ENCODE measurements at places on chromosomes 12 and 14.

GRCh38 chr14:91303091-91303923 is 58.8 kb upstream of the GPR68 start:
- no peaks in the 10 kb centered on the region for H3K27me3 ChIP-seq
- no peak overlapping the region for H3K4me3 ChIP-seq
- H3K36me3 ChIP-seq, result no peaks in the 10 kb centered on the region
- DNase-seq, result no peak
- no peaks in the 10 kb centered on the region for H3K4me1 ChIP-seq

GRCh38 chr14:28130610-28131284 is 635.8 kb upstream of the FOXG1 start:
- no peak overlapping the region for H3K4me3 ChIP-seq
- no peaks in the 10 kb centered on the region for H3K27me3 ChIP-seq
- no peak overlapping the region for H3K27ac ChIP-seq
- H3K36me3 ChIP-seq, result no peaks in the 10 kb centered on the region
- no peak for DNase-seq

DNA sequence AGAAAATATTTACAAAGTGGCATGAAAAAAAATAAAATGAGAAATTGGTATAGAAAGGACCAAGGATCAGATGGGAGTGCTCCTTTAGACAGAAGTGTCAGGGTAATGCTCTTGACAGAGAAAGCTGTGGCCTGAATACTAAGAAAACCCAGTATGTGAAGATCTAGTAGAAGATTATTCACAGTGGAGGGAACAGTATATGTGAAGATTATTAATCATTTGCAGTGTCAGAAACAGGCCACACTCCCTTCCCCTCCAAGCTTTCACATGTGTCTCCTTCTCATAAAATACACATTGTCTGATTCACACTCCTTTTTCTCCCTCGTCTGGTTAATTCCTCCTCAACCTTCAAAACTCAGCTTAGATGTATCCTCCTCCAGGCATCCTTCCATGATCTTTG is 41.3 kb downstream of the CAPS2 start:
- no peak overlapping the region for H3K27ac ChIP-seq
- no peak overlapping the region for H3K4me3 ChIP-seq
- no peaks in the 10 kb centered on the region for H3K27me3 ChIP-seq
- DNase-seq, result no peak
- no peaks in the 10 kb centered on the region for H3K4me1 ChIP-seq

DNA sequence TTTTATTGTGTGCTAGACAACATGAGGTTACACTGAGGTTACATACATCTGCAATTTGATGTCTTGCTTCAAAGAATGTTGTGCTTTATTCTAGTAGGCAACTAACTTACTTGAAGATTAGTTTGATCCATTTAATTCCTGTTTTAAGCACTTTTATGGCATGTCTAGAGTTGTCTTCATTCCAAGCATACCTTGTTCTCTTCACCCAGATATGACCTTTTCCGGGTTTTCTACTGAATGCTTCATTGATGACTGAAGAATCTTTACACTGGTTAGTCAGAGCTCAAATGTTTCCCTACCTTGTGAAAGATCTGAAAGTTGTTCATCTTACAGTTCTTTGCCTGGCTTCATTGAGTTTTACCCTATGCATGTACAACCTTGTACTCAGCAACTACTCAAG is 274.0 kb upstream of the KITLG start:
- no peaks in the 10 kb centered on the region for H3K27me3 ChIP-seq
- no peak overlapping the region for H3K27ac ChIP-seq
- no peak overlapping the region for H3K4me3 ChIP-seq

DNA sequence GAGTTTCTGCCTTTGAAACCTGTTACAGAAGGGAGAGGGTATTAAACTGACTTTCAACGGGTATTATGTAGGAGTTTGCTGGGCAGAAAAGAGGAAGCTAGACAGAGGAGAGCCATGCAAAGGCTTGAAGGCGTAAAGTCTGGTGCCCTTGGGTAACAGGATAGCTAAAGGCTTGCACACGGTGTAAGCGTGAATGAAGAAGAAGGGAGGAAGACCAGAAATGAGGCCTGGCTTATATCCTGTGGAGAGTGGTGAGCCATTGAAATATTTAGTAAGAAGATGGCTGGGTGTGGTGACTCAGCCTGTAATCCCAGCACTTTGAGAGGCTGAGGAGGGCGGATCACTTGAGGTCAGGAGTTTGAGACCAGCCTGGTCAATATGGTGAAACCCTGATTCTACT is 22.6 kb downstream of the SUDS3 start:
- peaks cover 45% of the 10 kb centered on the region for H3K36me3 ChIP-seq
- H3K4me3 ChIP-seq, result no peak overlapping the region
- H3K27ac ChIP-seq, result no peak overlapping the region
- no peaks in the 10 kb centered on the region for H3K4me1 ChIP-seq
- no peak for DNase-seq
- no peaks in the 10 kb centered on the region for H3K27me3 ChIP-seq

- no peak overlapping the region for H3K4me3 ChIP-seq
- H3K4me1 ChIP-seq, result no peaks in the 10 kb centered on the region
- no peaks in the 10 kb centered on the region for H3K36me3 ChIP-seq
- no peak overlapping the region for H3K27ac ChIP-seq
- H3K27me3 ChIP-seq, result no peaks in the 10 kb centered on the region
- DNase-seq, result no peak
Observed at GRCh38 chr12:48601013-48601756, 31.3 kb upstream of the LALBA start.

- H3K27ac ChIP-seq, result no peak overlapping the region
- no peaks in the 10 kb centered on the region for H3K27me3 ChIP-seq
- peak; percentile 54 for DNase-seq
- no peak overlapping the region for H3K4me3 ChIP-seq
- H3K36me3 ChIP-seq, result no peaks in the 10 kb centered on the region
Observed at GRCh38 chr14:90495357-90496276, 98.8 kb downstream of the CALM1 start.

DNA sequence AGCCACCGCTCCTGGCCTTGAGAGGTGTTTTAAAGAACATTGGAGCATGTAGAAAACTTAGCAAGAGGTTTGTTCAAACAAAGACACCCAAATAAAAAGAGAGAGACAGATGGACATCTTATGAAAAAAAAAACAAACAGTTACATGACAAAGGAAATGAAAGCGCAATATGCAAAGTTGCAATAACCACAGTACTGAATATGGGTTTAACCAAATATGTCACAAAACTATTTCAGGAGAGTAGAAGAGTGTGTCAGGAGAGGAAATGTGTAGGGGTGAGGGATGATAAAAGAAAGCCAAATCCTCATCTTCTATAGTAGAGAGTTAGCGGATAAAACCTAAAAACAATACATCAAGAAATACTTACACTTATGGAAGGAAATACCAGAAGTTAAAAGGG is 98.4 kb downstream of the GTF2A1 start:
- no peak for DNase-seq
- peaks cover 10% of the 10 kb centered on the region for H3K4me1 ChIP-seq
- H3K27me3 ChIP-seq, result no peaks in the 10 kb centered on the region
- H3K4me3 ChIP-seq, result no peak overlapping the region
- no peak overlapping the region for H3K27ac ChIP-seq

DNA sequence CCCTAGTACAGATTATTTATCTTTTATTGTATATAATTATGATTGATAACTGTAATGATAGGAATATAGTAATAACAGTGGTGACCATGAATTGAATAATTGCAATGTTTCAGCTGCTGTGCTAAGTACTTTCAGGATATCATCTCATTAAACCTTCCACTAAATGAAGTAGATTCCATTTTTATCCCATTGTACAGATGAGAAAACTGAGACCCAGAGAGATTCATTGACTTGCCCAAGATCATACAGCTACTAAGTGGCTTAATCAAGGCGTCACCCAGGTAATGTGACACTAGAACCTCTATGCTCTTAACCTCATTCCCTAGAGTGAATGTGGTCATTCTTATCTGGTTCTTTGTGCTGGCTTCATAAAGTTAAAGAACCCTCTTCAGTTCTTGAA is 124.6 kb downstream of the KTN1 start:
- DNase-seq, result no peak
- no peaks in the 10 kb centered on the region for H3K36me3 ChIP-seq
- no peak overlapping the region for H3K27ac ChIP-seq
- H3K4me1 ChIP-seq, result peaks cover 5% of the 10 kb centered on the region

DNA sequence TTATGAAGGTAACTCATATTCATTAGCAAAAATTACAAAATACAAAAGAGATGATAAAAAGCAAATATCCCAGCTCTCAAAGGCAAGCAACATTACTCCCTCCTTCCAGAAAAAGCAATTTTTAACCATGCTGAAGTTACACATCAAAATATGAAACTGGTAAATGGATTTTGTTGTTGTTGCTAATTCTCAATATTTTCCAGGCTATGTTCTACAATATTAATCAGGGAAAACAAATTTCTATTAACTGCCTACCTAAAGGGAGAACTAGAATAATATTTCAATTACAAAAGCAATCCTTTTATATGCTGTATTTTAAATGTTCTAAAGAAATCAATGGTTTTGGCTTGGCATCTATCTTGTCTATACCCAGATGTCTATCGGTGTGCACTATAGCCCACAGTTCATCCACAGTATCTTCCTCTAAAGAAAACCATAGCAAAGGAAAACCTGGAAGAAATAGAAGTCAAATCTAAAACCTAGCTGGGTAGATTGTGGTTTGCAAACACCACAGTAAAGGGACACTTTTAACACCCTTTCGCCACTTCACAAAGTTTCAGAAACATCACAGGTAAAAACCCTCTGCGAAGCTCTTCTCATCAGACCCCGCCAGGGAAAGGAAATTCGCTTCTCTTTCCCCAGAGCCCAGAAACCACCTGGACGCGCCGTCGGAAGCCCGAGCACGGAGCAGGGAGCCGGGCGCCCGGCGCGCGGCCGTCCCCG is 32.0 kb downstream of the TC2N start:
- peak; percentile 27 for DNase-seq
- peaks cover 19% of the 10 kb centered on the region for H3K4me1 ChIP-seq
- no peaks in the 10 kb centered on the region for H3K36me3 ChIP-seq

DNA sequence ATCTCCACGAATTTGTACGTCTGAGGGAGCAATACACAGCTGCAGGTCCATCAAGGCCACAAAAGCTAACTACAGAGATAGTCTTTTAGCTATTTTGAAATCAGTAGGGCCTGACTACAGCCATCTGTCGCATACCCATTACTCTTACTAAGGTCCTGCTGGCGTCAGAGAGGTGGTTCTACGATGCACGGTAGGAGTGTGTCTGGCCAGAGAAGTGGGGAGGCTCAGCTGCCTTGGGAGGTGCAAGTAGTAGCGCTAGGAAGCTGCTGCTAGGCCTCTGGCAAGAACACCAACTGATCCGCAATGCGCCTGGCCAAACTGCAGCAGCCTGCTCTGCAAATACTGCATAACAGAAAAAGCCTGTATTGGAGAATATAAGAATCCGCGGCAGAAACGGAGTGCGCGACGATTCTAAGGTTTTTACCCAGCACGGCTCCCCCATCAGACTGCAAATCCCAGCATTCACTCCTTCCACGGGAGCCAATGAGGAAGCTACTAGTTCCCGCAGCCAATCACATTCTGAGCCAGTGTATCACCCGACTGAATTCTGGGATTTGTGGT is 743 bp upstream of the CAND1 start:
- peak overlapping the region; percentile 69 for H3K27ac ChIP-seq
- peak overlapping the region; percentile 7 for H3K4me3 ChIP-seq
- DNase-seq, result peak; percentile 91
- no peaks in the 10 kb centered on the region for H3K27me3 ChIP-seq
- H3K4me1 ChIP-seq, result peaks cover 17% of the 10 kb centered on the region
- H3K36me3 ChIP-seq, result no peaks in the 10 kb centered on the region

GRCh38 chr12:128267651-128268378 is 845 bp downstream of the TMEM132C start:
- H3K36me3 ChIP-seq, result no peaks in the 10 kb centered on the region
- H3K4me1 ChIP-seq, result peaks cover 12% of the 10 kb centered on the region
- no peak for DNase-seq

DNA sequence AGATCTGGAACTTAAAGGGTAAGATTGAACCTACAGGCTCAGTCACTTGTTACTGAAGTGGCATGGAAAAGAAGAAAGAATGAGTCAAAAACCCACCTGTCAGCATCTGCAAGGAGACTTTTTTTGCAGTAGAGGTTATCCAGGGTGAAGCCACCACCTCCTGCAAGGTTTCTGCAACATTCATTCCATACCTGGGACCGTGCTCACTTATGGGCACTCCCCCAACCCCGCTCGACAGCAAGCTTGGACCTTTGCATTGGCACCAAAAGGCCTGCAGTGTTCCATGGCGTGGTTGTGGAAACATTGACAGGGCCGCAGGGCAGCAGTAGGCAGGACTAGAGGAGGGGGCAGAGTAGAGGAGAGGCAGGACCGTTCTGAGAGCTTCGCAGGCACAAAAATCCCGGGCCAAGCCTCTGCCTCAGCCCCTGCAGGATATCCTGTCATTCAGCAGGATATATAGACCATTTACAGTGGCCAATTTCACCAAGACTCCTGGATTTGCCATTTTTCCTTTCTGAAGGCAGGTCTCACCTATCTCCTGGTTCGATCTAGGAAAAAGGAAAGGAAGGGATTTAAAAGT is at the start of gene STAB2:
STAB2 (plus strand) TSS at position 483 of the 580 bp plus-strand sequence. CDS start 204 bp downstream, outside the sequence.
- DNase-seq, result no peak
- no peak within 1 kb of the TSS for H3K27ac ChIP-seq
- H3K4me1 ChIP-seq, result peaks cover 19% of the 10 kb centered on the region

GRCh38 chr14:102074415-102074964 is 12.4 kb downstream of the HSP90AA1 start:
- no peaks in the 10 kb centered on the region for H3K27me3 ChIP-seq
- no peaks in the 10 kb centered on the region for H3K4me1 ChIP-seq
- H3K36me3 ChIP-seq, result peaks cover 2% of the 10 kb centered on the region
- DNase-seq, result no peak
- no peak overlapping the region for H3K27ac ChIP-seq

GRCh38 chr12:11787933-11788849 is 138.7 kb downstream of the ETV6 start:
- H3K4me3 ChIP-seq, result no peak overlapping the region
- H3K36me3 ChIP-seq, result no peaks in the 10 kb centered on the region
- H3K4me1 ChIP-seq, result peaks cover 4% of the 10 kb centered on the region
- no peak overlapping the region for H3K27ac ChIP-seq

DNA sequence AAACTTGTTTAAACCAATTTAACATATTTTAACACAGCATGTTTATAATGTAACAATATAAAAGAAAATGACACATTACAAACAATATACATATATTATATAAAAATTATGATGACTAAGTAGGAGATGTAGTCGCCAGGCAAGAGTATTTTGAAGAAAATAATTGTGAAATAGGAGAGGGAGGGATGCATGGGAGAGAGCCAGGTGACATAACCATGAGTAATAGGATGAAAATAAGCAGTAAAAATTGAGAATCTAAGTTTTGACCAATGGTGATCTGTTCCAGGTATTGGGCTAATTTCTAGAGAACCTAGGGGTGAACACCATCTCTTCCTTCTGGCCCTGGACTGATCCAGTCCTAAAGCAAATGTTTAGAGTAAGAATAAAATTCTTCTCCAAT is 315.2 kb upstream of the G2E3 start:
- no peak for DNase-seq
- no peaks in the 10 kb centered on the region for H3K4me1 ChIP-seq
- no peak overlapping the region for H3K27ac ChIP-seq
- no peaks in the 10 kb centered on the region for H3K36me3 ChIP-seq
